CD8-positive, alpha-beta memory T cell (primary cell): ENCODE measurements at places on chromosomes 5 and 9.

GRCh38 chr5:76223696-76224095 lies 140.5 kb downstream of the SV2C start:
- no peaks in the 10 kb centered on the region for H3K36me3 ChIP-seq
- DNase-seq: no peak
- no peaks in the 10 kb centered on the region for H3K27me3 ChIP-seq
- no peak overlapping the region for H3K4me3 ChIP-seq

DNA sequence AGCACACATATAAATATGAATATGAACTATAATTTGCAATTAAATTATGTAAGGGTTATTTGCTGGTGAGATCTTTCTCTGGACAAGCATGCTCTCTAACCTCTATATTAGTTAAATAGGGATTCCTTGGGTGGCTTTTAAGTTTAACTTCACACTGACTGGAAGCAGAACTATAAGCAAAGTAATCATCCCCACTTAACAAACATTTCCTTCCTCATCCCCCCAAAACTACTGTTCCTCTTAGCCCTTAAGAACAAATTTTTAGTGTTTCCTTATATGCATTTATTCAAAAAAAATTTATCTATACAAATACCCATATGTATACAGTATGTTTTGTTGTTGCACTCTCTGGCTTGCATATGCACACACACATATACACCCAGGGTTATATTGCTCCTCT lies 512.1 kb upstream of the MEF2C start:
- H3K27me3 ChIP-seq: no peaks in the 10 kb centered on the region
- H3K4me1 ChIP-seq: no peaks in the 10 kb centered on the region
- H3K36me3 ChIP-seq: no peaks in the 10 kb centered on the region
- H3K4me3 ChIP-seq: no peak overlapping the region
- DNase-seq: no peak
- no peak overlapping the region for H3K27ac ChIP-seq

GRCh38 chr5:133749331-133749985 lies 137.1 kb upstream of the FSTL4 start:
- H3K4me3 ChIP-seq: no peak overlapping the region
- H3K27me3 ChIP-seq: no peaks in the 10 kb centered on the region
- no peak overlapping the region for H3K27ac ChIP-seq
- DNase-seq: no peak
- no peaks in the 10 kb centered on the region for H3K4me1 ChIP-seq
- H3K36me3 ChIP-seq: no peaks in the 10 kb centered on the region

- no peaks in the 10 kb centered on the region for H3K4me1 ChIP-seq
- H3K4me3 ChIP-seq: no peak overlapping the region
- no peak for DNase-seq
- no peaks in the 10 kb centered on the region for H3K27me3 ChIP-seq
These were observed 155.3 kb downstream of the ADAMTS12 start for GRCh38 chr5:33736510-33736909.

DNA sequence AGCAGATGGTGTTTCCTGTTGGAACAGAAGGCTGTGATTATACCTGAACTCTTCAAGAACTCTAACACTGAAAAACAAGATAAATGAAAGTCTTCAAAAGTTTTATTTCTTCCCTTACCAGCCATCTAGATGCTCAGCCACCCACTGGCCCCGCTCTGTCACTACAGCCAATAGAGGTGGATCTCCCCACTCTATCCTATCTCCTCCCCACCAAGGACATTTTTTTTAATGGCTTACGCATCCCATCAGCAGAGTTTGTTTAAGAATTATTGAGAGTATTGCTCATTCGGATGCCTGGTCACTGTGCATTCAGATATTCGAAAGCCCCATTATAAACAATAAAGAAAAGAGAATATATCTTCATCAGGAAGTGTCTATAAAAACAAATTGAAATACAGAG lies 159.4 kb downstream of the RASEF start:
- no peaks in the 10 kb centered on the region for H3K36me3 ChIP-seq
- H3K4me1 ChIP-seq: no peaks in the 10 kb centered on the region
- no peaks in the 10 kb centered on the region for H3K27me3 ChIP-seq
- no peak overlapping the region for H3K27ac ChIP-seq
- no peak overlapping the region for H3K4me3 ChIP-seq
- no peak for DNase-seq

GRCh38 chr5:37492778-37493555 lies 113.8 kb downstream of the WDR70 start:
- H3K36me3 ChIP-seq: peaks cover 4% of the 10 kb centered on the region
- no peak overlapping the region for H3K4me3 ChIP-seq
- no peaks in the 10 kb centered on the region for H3K4me1 ChIP-seq

DNA sequence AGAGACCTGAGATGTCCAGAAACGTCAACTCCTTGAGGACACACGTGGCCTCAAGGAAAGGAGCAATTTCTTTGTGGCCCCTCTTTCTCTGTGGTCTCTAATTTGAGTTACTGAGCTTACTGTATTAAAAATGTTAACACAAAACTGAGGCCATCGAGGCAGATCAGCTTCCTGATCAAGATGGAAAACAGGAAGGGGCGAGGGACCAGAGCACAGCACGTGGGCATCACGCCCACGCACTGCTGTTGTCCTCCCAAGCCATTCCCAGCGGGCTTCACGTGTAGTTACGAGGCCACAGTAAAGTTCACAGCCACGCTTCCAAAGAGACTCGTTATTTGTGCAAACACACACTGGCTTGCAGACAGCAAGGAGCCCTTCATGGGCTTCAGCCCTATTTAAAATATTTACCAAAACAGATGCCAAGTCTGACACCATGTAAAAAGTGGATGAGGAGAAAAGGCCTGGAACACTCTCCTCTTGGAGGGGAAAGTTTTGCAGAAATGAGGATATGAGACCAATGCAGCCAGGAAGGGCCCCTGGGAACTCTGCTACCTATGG lies 149.5 kb downstream of the ROR2 start:
- no peak overlapping the region for H3K27ac ChIP-seq
- no peak overlapping the region for H3K4me3 ChIP-seq
- no peak for DNase-seq
- H3K36me3 ChIP-seq: no peaks in the 10 kb centered on the region

GRCh38 chr5:6365142-6365976 lies 13.0 kb downstream of the MED10 start:
- no peak overlapping the region for H3K4me3 ChIP-seq
- H3K27me3 ChIP-seq: no peaks in the 10 kb centered on the region
- H3K4me1 ChIP-seq: peaks cover 9% of the 10 kb centered on the region
- H3K27ac ChIP-seq: no peak overlapping the region
- H3K36me3 ChIP-seq: peaks cover 8% of the 10 kb centered on the region

GRCh38 chr9:27358007-27358406 lies 61.1 kb upstream of the EQTN start:
- no peaks in the 10 kb centered on the region for H3K27me3 ChIP-seq
- H3K4me1 ChIP-seq: no peaks in the 10 kb centered on the region
- DNase-seq: no peak
- H3K27ac ChIP-seq: no peak overlapping the region
- H3K36me3 ChIP-seq: no peaks in the 10 kb centered on the region
- H3K4me3 ChIP-seq: no peak overlapping the region

DNA sequence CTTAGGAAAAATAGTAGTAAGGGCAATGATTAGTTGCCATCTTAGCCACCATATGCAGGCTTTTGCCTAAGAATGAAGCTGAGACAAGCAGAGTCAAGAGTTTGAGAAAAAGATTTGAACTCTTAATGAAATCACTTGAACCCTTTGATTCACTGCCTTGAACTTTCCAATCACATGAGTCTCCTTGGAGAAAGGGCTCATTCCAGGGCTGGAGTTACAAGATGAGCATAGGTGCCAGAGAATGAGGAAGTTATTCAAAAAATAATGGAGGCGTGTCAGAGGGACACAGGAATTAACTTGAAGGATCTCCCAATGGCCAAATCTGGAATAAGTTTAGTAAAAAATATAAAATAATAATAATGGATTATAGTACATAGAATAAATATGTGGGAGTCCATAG lies 35.3 kb downstream of the MAT2B start:
- H3K36me3 ChIP-seq: no peaks in the 10 kb centered on the region
- no peak overlapping the region for H3K4me3 ChIP-seq
- no peaks in the 10 kb centered on the region for H3K27me3 ChIP-seq
- H3K27ac ChIP-seq: no peak overlapping the region
- DNase-seq: no peak
- no peaks in the 10 kb centered on the region for H3K4me1 ChIP-seq

DNA sequence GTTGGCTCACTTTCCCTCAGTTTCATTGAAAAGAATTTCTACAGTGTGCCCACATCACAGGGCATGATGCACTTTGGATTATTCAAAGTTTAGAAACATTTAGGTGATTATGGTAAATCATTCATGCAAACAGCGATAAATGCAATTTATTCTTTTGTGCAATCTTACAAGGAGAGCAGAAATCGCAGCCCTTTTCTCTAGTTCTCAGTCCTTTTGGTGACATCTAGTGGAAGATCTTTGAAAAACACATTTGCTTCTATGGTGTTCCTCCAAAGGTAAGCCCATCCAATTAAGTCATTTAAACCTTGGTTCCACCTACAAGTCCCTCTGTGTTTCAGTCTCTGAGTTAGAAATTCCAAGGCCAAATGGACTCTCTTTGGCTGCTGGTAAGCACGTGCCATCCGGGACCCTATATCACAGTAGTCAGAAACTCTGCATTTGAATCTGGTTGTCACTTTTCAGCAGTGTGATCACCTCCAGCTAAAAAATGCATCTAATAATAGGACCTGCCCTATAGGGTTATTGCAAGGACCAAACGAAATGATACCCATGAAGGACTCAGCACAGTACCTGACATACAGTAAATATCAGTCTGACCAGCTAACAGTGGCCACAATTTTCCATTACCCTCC lies 66.4 kb downstream of the MACROH2A1 start:
- no peaks in the 10 kb centered on the region for H3K4me1 ChIP-seq
- no peak overlapping the region for H3K4me3 ChIP-seq
- H3K27me3 ChIP-seq: no peaks in the 10 kb centered on the region
- H3K36me3 ChIP-seq: peaks cover 5% of the 10 kb centered on the region

GRCh38 chr5:179873588-179874110 lies 15.0 kb upstream of the MRNIP start:
- DNase-seq: no peak
- peaks cover 3% of the 10 kb centered on the region for H3K36me3 ChIP-seq
- H3K27ac ChIP-seq: no peak overlapping the region

DNA sequence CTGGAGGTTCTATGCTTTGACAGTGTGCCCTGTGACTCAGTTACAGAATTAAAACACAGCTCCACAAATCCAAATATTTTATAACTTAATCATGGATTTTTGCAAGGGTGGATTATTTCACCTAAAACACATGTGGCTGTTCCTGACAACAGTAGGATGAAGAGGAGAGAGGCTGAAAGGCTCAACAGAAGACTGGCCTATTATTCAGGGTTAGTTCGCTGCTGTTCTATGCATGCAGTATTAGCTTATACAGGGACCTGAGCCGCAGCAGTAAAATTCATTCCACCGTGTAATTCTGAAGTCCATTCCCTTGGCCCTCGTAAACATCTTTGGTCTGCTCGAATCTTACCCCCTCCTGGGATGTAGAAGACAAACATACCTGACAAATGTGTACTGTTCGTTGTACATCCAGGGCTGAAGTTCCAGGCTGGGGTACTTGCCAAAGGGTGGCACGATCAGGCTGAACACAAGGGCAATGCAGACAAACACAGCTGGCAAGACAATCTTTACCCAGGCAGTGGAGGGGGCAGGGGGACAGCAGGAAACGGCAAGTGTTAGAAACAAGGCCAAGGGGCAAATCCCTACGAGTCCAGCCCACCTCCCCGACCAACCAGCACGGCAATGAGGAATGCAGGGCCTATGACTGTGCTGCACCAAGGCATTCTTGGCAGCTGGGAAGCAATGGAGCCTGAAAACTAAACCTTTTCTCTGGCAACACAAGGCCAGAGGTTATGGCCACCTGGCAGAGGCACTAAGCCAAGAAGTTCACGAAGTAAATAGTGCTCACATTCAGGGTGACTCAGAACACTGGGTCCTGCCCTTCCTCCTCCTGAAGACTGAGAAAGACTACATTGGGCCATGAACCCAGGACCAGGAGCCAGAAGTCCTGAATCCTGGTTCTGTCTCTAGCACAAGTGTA lies 46.8 kb downstream of the NIPSNAP3B start:
- no peak overlapping the region for H3K4me3 ChIP-seq
- H3K27ac ChIP-seq: no peak overlapping the region
- no peak for DNase-seq
- H3K27me3 ChIP-seq: no peaks in the 10 kb centered on the region
- peaks cover 2% of the 10 kb centered on the region for H3K36me3 ChIP-seq

DNA sequence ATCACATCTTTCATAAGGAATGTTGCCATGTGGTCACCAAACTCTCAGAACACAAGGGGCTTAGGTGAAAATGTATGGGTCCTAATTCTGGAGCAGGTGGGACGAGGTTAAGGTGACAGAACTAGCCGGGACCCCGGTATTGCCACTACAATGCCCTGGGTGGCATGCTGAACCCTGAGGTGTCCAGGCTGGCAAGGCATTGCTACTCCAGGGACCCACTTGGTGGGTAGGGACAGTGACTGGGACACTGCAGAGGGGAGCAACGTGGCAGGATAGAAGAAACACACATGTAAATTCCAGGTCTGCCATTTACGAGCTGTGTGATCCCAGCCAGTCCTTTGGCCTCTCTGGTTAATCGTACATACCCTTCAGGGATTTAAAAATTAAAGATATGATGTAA lies 206.9 kb upstream of the MVB12B start:
- H3K4me3 ChIP-seq: no peak overlapping the region
- no peak overlapping the region for H3K27ac ChIP-seq
- no peaks in the 10 kb centered on the region for H3K27me3 ChIP-seq
- no peaks in the 10 kb centered on the region for H3K4me1 ChIP-seq

DNA sequence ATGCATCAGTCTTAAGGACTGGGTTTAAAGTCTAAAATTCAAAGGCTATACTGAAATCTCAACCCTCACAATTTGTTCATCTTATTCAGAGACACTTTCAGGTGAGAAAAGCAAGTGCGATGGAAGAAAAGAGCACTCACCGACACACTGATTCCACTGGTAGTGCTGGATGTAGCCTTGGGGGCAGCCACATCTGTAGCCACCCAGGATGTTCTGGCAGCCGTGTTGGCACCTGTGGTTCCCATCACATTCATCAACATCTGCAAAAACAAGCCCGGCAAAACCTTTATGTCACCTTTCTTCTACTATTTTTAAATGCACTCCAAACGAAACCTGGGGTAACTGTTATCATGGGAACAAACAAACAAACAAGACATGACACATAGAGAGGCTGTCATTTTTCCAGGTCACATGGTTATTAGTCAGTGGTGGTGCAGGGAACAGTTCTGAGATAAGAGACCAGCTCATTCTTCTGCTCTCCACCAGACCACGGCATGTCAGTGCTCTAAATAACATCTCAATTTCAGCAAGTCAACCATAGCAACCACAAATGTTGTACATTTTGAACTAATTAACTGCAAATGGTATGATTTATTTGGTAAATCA lies 188.4 kb downstream of the SLC12A2 start:
- H3K27ac ChIP-seq: no peak overlapping the region
- no peak overlapping the region for H3K4me3 ChIP-seq
- no peaks in the 10 kb centered on the region for H3K4me1 ChIP-seq
- no peak for DNase-seq
- no peaks in the 10 kb centered on the region for H3K27me3 ChIP-seq

- H3K4me3 ChIP-seq: no peak overlapping the region
- no peaks in the 10 kb centered on the region for H3K4me1 ChIP-seq
- no peaks in the 10 kb centered on the region for H3K36me3 ChIP-seq
- DNase-seq: no peak
- H3K27ac ChIP-seq: no peak overlapping the region
These were observed 96.8 kb upstream of the MRPS30 start for GRCh38 chr5:44711901-44712300.

- H3K27me3 ChIP-seq: no peaks in the 10 kb centered on the region
- no peaks in the 10 kb centered on the region for H3K36me3 ChIP-seq
- no peak overlapping the region for H3K4me3 ChIP-seq
- no peak overlapping the region for H3K27ac ChIP-seq
These were observed 14.8 kb downstream of the SAXO1 start for GRCh38 chr9:19018201-19018600.
